ENCODE measurements at places on chromosomes 7 and 10.

DNA sequence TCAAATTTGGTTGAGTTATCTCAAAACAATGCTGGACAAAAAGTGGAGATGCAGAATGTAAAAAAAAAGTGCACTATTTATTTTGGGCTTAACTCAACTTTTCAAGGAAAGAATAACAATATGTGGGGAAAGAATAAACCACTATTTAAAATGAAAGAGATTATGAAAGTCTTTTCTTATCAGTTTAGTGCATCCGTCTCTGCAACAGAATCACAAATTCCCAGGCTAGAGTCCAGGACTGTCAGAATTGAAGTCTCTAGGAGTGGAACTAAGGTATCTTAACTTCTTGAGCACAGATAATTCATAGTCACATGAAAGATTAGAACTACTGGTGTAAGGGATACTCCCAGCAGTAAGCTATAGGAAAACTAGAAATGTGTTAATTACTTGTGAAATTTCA, 1200.3 kb upstream of the LRRN3 start:
- DNase-seq: no peak

GRCh38 chr7:17774248-17774647, 166.0 kb downstream of the SNX13 start:
- DNase-seq: peak; percentile 70

GRCh38 chr7:112101201-112101846, 104.9 kb downstream of the DOCK4 start:
- no peak for DNase-seq

DNA sequence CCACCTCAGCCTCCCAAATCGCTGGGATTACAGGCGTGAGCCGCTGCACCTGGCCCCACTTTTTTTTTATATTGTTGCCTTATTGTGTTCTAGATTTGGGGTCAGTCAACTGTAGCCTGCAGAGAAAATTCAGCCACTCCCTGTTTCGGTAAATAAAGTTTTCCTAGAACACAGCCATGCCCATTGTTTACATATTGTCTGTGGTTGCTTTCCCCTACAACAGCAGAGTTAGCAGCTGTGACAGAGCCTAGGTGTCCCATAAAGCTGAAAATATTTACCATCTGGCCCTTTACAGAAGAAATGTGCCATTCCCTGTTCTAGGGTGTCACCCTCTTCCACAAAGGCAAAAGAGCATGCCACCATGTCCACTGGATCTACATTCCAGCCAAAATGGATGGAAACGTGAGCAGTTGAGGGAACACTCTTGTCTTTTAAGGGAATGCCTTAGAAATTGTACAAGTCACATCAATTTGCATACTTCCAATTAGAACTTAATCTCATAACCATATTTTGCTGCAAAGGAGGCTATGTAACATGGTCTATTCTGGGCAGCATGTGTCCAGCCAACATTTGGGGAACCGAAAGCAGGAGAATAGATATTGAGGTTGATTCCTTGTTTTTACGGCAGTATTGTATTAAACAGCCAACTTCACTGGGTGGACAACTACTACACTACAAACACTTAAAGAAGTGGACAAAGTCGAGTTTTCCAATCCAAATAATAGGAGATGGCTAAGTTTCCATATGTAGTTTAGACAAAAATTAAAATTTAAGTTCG, 11.0 kb upstream of the BLVRA start:
- DNase-seq: no peak

DNA sequence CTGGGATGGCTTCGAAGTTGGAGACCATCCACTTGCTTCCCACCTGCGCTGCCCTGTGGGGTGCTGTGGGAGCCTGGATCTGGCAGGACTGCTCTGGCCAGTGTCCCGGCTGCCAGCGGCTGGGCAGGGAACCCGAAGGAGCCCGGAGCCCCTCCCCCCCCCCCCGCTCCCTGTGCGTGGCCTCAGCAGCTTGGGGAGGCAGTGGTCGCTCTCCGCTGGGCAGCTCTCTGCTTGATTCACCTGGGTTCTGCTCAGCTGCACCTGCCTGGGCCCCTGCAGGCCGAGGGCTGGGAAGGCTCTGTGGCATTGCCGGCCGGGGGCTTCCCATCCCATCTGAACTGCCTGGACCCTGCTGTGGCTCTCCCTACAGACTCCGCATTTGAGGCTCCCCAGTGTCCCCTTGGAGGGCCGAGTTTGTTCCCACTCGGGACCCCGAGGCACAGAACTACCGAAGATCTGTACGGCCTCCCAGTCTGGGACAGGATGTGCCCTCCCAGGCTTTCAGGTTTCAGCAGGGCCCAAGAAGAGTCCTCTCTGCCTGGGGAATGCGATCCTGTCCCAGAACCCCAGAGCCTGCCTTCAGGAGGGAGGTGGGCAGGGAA, 525.1 kb downstream of the TCERG1L start:
- no peak for DNase-seq

DNA sequence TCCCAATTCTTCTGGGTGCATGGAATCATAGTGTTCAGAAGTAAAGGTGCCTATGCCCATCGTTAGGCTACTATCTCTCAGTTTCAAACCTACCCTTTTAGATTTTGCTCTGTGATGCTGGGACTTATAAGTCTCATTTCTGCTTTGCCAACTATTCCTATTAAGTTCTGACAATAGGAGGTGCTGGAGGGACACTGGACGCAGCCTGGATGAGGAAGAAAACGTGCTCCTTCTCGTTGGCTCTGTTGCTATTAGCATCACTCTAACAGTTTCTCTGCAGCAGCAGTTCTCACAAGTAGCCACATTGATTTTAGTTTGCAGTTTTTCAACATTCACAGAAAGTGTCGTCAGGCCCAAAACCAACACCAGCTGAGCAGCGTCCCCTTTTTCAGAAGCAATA, 72.4 kb downstream of the ABCC2 start:
- no peak for DNase-seq

DNA sequence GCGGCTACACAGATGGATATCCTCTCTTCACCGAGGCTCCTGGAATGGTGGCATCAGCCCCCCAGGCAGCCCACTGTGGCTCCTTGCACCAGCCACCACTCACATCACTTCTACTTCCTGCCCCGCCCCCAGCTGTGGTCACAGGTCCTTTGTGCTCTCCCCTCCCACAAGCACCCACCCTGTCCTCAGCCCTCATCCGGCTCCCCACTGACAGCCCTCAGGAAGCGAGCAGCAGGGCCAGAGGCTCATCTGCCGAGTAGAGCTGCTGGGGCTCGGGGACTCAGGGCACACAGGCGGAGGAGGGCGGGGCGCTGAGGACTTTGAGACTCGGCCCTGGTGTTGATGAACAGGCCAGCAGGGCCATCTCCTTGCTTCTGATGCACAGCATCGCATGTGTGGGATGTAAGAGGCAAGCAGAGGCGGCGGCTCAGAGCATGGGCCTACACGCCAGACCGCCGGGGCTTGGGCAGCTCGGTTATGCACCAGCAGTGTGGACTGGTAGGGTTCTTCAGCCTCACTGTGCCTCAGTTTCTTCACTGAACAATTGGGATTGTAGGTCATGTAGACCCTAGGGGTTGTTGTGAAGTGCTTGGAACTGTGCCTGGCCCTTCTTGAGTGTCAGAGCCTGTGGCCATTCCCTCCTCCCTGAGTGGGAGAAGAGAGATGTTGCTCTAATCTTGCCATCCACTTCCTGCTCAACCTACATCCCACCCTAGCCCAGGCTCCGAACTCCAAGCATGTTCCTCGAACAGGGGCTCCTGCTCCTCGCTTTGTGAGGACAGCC, at the start of gene PRF1:
Gene PRF1, minus strand, starts transcription at position 77 of the 784 bp plus-strand sequence. CDS start 1,839 bp downstream, outside the sequence.
- DNase-seq: no peak

DNA sequence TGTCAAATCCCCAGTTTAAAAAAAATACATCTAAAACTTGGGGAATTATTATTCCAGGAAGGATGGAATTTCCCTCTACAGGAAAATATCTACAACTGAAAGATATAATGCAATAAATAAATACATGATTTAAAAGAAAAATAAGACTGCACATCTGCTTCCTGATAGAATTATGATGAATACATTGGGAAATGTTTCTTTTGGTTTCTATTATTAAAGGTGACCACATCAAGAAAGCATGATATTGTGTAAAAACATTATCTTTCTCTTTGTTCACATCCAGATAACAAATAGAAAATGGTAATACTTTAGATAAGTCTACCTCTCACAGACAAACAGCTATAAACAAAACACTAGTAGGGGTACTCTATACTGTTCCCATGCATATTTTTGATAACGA, 19.2 kb downstream of the SEMA3D start:
- DNase-seq: no peak

- DNase-seq: no peak
Observed at GRCh38 chr7:96244992-96245292, 77.0 kb downstream of the SLC25A13 start.

DNA sequence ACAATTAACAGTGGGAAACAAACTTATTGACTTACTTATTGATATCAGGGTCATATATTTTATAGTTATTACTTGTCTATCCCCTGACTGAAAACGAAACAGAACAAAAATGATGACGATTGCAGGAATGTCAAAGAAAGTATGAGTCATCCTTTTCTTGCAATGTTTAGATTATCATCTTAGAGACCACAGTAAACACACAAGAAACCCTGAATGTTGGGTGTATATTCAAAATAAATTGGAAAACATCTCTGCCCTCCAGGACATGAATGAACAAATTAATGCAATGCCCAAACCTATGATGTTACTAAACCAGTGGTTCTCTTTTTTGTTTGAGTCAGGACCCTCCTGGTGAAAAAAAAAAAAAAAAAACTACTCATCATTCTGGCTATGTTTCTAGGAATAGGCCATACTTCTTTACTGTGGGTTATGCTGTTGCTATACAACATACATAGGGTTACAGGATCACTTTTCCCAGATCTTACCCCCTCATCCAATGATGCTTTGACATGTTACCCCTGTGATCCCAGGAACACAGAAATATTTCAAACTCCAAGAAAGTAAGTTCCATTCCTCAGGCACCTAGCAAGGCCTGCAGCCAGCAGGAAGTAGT, 623.4 kb upstream of the IGFBP3 start:
- DNase-seq: no peak

- DNase-seq: peak; percentile 88
Observed at GRCh38 chr10:89118091-89118490, 89.0 kb downstream of the CH25H start.
